ENCODE measurements at places on chromosomes 13 and 19. TPM values are rescaled to one million over a fixed set of nuclear protein-coding genes. Genes with fewer than 3 reads are reported as not detected.

DNA sequence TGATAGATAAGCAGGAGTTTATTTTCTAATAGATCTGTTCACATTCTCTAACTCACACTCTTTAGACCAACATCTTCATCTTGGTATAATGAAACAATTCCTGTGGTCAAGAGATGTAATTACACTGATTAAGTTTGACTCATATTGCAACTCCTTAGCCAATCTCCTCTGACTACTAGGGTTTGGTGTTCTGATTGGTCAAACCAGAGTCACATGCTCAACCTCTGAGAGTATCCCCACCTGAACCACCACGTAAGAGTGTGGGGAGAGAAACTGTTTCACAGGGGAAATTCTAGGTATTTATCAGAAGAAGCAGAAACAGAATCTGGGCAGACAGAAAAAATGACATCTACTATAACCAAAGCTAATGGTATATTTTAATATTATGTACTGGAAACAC, 42.4 kb downstream of the UQCRFS1 start:
- no peak for DNase-seq

GRCh38 chr13:97295283-97296182, 73.4 kb downstream of the MBNL2 start:
- DNase-seq: no peak

DNA sequence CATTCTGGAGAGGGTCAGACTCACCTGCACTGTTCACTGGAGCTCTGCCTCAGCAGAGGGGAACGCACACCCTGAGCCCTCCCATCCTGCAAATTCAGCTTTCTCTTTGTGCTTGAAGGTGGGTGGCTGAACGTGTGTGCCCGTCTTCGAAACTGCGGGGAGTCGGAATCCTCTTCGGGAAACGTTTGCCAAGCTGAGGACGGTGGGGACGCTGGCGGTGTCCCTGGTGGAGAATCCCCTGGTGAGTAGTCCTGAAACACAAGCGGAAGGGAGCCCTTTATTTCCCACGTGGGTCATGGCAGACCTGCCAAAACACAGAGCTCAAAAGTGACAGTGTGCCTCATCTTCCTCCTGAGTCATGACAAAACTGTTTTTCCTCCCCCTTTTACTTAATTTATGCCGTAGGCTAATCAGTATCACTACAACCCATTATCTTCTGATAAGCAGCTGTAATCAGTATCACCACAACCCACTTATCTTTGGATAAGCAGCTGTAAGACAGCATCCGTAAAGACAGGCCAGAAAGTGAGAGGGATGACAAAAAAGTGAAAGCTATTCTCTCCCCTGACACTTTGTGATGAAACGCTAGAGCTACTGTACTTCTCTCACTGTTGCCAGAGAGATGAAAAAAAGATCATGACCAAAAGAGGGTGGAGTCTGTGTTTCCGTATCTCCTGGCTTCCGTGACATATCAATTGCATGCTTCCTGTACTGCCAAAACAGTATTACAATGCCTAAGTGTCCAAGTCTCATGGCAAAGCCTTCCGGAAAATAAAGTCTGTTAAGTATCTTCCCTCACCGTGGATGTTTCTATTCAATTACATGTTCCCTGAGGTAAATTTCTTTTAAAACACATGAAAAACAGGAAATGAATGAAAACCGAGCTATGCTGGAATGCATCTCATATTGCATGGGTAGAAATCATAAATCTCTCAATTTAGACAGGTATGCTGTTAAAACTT, 155.5 kb downstream of the TBC1D4 start:
- DNase-seq: no peak

DNAAF3 gene
- 5.9 TPM for total RNA-seq

DNA sequence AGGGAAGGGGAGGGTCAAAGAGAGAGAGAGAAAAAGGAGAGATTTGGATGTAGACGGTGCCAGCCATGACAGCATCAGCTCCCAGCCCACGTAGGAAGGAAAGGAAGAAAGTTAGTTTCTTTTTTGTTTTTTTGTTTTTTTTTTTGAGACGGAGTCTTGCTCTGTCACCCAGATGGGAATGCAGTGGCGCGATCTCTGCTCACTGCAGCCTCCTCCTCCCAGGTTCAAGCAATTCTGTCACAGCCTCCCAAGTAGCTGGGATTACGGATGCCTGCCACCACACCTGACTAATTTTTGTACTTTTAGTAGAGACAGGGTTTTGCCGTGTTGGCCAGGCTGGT, 27.6 kb downstream of the ELL start:
- DNase-seq: no peak

GRCh38 chr19:13983213-13983889, 22.8 kb downstream of the RFX1 start:
- no peak for DNase-seq

- DNase-seq: peak; percentile 84
These were observed 13.5 kb upstream of the TPM4 start for GRCh38 chr19:16062789-16063188.

DNA sequence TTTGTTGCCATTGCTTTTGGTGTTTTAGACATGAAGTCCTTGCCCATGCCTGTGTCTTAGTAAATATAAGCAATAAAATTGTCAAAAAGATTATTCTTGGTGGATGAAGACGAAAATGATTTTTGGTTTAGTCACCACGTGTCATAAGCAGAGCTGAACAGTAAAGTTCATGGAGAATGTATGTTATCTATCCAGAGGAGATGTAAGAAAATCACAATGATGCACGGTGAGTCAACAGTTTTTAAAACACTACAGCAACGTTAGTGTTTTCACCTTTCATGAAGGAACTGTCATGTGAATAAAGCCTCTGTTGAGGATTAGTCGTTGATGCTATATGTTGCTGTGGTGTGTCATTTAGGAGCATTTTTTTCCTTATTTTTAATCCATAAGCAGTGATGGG, 137.6 kb downstream of the GPC6 start:
- no peak for DNase-seq

BCKDHA gene
- total RNA-seq: 18.8 TPM

DNA sequence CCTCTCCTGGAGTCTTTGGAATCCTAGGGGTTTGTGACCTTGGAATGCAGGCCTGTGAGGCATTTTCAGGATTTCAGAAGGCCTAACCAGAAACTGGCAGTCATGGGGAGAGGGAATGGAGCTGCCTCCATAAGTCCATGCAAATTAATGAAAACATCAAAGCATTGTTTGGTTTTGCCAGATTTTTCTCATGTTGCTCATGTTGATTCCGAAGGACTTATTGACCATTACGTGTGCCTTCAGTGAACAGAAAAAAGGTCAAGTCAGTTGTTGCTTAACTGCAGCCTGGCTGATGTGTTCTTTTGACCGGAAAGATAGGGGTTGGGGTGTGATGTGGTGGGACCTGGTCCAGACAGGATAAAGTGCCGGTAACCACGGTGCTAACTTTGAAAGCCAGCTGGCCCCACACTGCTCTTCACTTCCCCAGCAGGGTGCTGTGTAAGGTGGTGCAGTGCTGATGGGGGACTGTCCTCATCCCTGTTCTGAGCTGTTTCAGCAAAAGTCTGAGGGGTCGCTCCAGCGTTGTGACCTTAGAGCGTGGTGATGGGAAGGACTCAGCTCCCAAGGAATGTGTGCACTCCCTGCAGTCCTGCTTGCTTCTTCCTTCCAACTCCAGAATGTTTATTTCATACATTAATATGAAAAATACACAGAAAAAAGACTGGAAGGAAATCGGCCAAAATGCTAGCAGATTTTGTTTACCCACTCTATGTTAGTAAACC, 3.5 kb downstream of the RNF113B start:
- no peak for DNase-seq
